ENCODE measurements at places on chromosomes 2 and 18.

GRCh38 chr2:174718591-174718990 is 45.7 kb downstream of the CHRNA1 start:
- no peak for DNase-seq

DNA sequence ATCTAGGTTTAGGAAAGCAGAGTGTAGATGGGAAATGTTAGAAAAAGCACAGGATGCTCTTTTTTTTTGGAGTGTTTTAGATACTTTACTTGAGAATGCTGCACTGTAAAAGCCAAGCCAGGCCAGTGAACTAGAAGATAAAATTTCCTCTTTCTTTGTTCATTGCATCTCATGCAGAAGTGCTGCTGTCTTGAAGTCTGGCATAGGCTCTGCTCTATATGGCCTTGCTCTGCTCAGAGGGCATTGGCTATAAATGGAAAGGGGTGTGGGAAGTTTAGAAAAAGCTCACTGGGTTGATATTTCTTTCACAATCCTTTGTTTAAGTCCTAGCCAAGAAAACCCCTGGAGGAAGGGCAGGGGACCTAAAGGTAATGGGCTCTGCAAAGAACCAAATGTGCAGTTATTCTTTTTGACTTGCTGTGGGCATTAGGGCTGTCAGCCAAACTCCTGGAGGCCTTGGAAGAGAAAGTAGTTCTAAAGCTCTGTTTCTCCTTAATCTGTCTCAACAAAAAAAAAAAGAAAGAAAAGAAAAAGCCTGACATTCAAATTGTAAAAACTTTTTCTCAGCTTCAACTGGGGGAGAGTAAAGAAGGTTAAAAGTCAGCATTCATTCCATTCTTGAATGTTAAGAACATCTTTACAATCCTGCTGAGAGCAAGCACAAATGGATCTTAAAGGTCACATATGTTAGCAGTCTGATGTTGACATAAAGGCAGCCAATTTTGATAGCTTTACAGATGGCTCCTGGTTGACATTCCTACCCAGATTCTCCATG is 338.3 kb downstream of the GULP1 start:
- DNase-seq, result no peak

DNA sequence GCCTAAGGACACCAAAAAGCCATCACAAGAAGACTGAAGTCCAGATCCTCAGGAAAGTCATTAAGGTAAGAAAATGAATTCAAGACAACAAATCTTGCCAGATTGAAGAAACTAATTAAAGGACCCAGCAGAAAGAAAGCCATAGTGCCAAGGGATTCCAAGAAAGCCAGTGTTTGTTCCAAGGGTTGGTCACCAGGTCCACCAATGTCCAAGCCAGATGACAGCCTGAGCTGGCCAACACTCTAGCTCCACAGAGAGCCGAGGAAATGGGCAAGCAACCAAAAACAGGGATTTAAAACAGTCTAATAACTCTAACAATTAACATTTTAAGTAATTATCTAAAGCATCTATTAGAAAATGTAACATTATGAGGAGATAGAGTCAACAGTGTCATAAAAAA is 49.2 kb downstream of the DNER start:
- no peak for DNase-seq

DNA sequence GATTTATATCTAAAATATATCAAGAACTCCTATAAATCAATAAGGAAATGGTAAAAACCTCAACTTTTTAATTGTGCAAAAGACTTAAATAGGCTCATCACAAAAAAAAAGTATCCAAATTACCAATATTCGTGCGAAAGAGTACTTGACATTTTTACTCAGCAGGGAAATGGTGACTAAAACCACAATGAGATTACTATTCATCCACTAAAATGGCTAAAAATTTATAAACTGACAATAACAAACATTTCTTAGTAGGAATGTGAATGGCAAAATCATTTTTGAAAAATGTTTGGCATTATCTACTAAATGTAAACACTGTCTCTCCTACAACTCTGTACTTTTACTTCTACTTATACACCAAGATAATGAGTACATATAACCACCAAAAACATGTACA is 184.8 kb upstream of the RND3 start:
- DNase-seq, result no peak

DNA sequence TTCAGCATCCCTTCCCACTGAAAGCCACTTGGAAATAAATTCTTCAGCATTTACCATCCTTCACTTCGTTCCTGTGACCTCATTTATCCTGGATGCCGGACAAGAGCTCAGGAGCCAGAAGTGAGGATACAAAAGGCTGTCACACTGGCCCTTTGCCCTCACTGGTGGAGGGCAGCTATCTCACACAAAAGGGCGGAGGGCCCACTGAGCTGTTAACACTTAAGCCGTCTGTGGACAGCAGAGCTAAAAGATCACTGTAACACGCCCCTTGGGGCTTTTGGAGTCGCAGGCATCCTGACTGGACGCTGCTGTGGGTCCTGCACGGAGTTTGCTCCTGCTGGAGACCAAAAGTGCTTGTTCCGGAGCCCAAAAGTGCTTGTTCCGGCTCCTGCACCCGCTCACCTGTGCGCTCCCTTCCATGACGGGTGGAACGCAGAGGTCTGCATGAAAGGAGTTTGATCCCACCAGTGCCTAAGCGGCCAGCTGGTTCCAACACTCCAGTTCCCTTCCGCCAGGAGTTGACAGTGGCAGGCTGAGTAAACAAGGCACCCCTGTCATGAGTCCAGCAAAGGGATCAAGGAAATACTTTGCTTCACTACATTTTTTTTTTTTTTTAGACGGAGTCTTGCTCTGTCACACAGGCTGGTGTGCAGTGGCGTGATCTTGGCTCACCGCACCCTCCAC is 572.0 kb upstream of the LINC00305 start:
- DNase-seq, result no peak

DNA sequence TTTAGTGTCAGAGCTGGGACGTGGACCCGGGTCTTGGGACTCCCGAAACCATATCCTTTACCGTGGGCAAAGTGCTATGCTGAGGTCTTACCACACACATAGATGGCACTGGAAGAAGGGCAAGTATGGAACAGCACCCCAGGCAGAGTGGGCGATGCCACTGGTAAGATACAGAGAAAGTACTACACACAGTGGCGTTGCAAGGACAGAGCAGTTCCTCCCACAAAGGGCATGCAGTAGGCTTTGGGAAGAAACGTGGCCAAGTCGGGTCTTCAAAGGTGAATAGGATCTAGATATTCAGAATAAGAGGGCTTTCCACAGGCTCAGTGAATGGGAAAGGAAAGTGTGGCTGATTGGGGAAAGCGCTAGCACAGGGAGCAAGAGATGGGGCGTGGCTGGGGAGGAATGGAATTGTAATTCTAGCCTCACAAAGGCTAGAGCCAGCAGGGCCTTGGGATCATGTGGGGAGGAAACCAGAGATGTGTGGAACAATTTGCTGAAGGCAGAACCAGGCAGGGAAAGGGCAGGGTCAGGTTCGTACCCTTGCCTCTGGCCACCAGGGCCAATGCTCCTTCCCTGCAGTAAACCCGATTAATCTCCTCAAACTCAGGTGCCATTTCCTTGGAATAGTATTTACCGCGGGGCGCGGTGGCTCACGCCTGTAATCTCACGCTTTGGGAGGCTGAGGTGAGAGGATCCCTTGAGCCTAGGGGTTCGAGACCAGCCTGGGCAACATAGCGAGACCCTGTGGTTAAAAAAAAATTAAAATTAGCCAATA is 36.0 kb downstream of the PCBP1 start:
- DNase-seq, result no peak

DNA sequence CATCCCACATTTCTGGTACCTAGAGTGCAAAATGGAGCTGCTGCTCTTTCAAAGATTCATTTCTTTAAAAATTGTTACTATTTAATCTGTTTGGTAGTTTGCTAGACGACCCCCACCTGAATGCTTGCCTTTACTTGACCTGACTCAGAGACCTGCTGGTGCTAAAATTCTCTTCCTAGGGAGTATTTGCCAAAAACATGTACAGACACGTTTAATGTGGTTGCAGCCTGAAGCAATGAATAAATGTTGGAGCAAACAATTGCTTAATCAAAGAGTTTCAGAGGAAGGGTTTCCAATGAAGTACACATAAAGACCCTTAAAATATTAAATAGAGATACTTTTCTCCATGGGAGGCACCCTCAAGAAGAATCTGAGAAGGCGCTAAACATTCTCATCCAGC is 734.4 kb downstream of the CBLN2 start:
- no peak for DNase-seq

DNA sequence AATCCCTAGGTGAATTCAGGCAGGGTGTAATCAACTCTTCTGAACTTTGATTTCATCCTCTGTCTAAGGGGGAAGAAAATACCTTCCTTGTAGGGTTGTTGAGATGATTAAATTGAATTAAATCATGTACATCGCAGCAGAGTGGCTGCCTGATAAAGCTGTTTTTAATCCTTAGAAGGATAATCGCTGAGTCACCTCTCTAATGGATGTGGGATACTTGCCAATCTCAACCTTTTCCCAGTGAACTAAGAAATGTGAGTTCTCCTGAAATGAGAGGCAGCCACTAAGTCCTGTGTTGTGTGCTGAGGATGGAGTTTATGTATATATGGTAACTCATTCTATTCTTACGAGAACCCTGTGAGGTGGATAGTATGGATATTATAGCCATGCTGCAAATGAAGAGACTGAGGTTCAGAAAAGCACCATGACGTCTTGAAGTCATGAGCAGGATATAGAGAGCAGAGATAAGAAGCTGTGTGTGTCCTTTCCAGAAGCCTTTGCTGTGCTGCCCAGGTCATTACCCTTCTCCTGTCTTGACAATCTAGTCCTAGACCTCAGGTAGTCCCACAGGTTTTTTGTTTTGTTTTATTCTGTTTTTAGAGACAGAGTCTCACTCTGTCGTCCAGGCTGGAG is 93.3 kb downstream of the HNRNPLL start:
- no peak for DNase-seq

GRCh38 chr2:115165529-115166109 is 723.2 kb downstream of the DPP10 start:
- peak; percentile 31 for DNase-seq

DNA sequence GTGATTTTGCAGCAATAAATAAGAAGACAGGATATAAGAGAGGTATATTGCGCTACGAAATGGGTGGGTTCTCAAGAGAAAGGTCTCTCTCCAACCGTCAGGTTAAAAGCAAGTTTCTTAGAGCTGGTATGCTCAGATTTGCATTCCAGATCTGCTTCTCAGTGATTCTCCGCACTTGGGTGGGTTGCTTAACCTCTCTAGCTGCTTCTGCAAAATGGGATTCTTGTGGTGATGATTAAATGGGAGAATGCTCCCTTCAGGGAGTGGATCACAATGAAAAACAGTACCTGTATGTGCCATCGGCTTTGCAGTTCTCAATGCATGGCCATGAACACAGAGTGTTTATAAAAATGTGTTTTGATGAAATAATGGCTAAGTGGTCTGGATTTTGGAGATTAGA is 477.7 kb downstream of the TNS1 start:
- no peak for DNase-seq

DNA sequence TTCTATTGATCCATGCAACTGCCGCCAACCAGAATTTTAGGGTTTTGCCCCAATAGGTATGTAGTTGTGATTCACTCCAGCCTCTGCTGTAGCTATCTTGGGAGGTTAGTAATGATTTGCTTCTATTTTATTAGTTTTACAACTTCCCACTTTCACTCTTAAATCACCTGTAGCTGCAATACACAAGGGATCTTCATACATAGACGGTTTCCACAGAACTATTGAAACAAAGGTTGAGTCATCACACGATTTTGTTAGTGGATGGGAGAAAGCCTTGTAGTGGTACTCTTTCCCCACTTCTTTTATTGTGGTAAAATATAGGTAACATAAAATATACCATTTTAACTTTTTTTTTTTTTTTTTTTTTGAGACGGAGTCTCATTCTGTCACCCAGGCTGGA is 104.2 kb upstream of the SPRED2 start:
- DNase-seq, result peak; percentile 23

DNA sequence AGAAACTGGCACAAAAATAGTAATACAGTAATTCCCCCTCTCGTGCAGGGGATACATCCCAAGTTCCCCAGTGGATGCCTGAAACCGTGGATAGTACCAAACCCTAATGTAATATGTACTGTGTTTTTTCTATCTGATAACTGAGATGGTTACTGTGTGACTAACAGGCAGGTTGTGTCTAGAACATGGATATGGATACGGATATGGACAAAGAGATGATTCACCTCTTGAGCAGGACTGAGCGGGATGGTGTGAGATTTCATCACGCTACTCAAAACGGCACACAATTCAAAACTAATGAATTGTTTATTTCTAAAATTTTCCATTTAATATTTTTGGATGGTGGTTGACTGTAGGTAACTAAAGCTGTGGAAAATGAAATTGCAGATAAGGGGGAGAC is 3.4 kb downstream of the MBD1 start:
- DNase-seq, result no peak

DNA sequence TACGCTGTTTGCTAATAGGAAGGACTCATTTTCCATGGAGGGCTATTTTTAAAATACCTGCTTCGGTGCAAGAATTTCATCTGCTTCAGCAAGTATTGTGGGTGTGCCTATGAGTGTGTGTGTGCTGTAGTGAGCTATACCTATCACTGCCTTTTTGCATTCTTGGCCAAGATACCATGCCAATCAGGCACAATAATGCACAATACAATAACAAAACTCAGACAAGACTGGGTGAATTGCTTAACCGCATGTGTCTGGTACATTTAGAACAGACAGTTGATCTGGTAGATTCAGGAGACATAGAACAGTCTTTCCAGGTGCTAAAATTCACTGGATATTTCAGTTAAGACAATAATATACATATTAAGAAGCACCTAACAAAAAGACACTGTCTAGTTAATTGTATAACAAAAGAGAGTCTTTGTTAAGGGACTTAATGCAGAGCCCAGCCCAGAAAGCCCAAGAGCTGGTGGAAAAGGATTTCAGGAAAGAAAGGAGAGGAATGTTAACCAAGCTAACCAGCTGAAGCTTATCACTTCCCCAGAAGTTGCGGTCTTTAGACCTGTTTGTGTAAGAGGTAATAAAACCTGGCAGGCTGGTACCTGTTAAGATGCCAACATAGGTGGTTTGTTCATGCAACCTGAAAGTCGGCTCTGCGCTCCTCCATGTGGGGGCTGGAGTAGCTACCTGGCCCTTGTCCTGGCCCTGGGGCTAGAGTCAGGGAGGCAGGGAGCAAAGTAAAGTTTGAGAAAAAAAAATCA is 153.3 kb upstream of the RBMS1 start:
- DNase-seq, result no peak

DNA sequence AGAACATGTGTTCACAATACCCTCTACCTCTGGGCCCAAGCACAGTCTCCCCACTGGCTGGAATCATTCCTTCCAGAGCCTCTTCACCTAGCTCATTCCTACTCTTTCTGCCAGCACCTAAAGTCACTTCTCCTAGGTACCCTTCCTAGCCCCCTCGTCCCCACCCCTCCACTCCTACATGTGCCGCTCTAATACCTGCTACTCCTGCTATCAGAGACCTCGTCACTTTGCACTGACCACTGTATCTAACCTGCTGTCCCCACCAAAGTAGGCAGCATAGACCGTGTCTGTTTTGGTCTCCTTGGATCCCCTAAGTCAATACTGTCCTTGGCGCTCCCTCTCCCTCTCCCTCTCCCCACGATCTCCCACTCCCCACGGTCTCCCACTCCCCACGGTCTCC is 53.2 kb upstream of the PKDCC start:
- no peak for DNase-seq

Data from activated CD4-positive, alpha-beta T cell treated with anti-CD3 and anti-CD28 coated beads, Interleukin-2, amount 50 U/mL, for 16 hours (primary cell).